ENCODE measurements at places on chromosomes 1 and 21. TPM values are rescaled to one million over a fixed set of nuclear protein-coding genes. Genes with fewer than 3 reads are reported as not detected.

DNA sequence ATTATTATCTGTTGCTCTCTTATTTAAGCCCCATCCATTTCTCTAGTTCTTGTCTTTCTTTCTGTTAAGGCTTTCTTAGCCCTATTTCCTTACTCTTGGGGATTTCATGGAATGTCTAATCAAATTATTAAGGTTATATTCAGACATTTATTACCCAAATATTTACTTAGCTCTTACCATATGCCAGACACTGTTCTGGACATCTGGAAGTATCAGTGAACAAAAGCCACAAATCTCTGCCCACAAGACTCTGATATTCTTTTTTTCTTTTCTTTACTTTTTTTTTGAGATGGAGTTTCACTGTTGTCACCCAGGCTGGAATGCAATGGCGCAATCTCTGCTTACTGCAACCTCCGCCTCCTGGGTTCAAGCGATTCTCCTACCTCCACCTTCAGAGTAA, 74.3 kb upstream of the NBL1 start:
- no peak for DNase-seq

GRCh38 chr1:64403331-64403730, 66.6 kb upstream of the CACHD1 start:
- no peak for DNase-seq

DNA sequence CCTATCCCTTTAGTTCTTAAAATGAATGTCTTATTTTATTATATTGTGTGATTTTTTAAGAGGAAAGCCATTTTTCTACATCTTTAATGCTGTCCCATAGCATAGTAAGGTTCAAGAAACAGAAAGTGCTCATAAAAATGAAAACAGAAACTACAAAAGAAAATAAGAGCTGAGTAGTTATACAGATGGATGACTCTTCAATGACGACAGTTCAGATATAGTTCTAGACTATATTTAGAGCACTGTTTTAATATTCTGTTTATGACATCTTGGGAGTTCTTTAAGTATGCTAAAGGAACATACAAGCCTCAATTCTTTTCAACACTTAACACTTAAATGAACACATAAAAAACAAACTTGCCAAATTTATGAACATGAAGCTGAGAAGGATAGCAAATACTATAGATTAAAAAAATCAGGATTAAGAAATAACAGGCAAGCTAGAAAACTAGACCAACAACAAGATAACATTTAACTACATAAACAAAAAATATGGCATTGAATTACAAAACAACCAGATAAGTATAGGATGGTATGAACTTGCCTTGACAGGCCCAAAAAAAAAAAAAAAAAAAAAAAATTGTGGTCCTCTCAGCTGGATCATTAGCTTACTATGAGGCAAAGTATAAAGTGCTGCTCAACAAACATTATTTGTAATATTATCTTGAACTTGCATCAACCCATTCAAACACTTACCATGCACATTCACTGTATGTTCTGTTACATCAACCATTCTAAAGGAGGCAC, 87.9 kb downstream of the ZZZ3 start:
- no peak for DNase-seq

The LRRC71 gene
- total RNA-seq, result not detected

The ARHGAP29 gene
- total RNA-seq, result 30.0 TPM
